Ammon's horn (tissue), 1 donor: ENCODE measurements at places on chromosomes 7 and 10.

- DNase-seq: peak; percentile 63
Observed at GRCh38 chr7:4738711-4739527, 36.5 kb upstream of the AP5Z1 start.

- no peak for DNase-seq
Observed at GRCh38 chr10:20932606-20933126, 35.6 kb upstream of the NEBL start.

DNA sequence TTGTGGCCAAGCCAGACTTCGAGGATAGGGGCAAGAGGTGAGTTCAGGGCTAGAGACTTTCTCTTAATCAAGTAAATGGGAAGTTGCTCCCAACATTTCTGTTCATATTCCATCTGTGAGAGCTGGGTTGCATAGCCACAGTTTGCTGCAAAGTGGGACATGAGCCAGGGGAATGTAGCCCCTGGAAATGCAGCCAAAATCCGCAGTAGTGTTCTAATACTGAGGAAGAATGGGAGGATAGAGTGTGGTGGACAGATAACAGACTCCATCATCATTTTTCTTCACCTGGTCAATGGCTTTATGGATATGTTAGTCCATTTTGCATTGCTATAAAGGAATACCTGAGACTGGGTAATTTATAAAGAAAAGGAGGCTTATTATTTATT is 177.7 kb downstream of the SKIDA1 start:
- no peak for DNase-seq

DNA sequence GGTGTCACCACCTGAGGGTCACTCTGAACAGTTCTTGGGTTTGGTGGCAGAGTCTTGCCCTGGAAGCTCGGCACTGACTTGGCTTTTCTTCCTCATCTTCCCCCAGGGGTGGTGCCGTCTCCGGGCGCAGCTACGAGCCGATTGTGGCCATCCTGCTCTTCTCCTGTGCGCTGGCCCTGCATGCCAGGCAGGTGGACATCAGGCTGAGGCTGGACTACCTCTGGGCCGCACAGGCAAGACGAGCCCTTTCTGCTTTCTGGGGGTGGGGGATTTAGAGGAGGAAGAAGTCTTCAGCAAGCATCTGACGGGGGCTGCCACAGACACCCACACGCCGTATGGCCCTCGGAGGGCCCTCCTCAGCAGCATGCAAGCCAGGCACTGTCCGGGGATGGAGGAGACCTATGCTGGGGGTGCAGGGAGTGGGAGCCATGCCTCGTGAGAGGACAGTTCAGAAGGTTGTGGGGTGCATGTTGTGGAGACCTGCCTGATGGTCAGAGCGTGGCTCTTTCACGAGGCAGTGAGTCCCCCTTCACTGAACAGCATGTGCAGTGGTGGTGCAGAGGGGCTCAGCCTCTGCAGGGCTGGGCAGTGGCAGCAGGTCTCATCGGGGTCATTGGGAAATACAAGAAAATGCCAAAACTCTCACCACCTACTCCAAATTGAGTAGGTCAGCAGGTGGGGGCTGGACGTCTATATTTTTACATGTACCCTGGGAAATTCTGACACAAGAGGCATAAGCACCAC is 112.4 kb downstream of the ADCY1 start:
- DNase-seq: no peak

- DNase-seq: no peak
Observed at GRCh38 chr10:111996103-111996502, 187.5 kb downstream of the GPAM start.

DNA sequence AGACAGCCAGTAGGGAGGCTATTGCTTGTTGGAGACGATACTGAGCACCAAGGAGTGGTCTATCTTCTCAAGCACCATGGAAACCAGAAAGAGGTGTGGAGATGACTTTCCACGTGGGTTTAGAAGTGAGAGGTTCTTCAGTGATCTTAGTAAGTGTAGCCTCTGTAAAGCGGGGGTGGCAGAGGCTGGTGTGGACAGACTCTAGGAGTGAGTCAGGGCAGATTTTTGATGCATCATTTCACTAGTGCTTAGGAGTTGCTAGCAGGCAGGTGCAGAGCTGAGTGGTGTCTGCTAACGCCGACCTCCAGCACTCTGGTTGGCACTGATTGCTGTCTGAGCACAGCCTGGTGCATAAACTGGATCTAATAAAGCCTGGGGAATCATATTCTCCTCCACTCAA is 78.4 kb upstream of the ADO start:
- no peak for DNase-seq

DNA sequence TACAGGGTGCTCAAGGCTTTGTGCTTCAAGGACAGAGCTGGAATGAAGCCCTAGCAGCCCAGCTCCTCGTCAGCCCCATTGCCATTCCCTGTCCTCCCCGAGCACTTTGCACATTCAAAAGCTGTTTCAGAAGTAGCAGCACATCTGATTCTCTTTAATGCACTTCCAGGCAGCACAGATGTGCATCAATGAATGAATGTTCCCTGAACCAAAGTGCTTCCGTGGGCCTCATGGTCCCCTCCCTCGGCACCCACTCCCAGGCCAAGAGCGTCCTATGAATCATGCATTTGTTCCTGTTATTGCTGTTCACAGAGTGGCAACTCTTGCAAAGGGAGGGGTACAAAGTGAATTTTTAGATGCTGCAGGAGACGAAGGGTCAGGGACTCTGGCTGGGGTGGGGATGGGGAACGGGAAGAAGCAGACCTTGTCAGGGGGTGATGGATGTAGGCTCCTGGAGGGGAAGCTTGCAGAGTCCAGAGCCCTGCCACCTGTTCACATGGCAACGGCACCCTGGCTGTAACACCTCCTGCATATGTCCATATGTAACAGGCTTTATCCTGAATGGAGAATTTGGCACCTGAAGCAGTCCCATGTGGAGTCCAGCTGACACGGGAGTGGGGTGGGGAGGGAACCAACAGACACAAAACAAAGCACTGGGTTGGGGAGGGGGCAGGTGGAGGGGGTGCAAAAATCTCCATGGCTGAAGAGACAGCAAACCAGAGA is 62.2 kb upstream of the BAIAP2L1 start:
- peak; percentile 14 for DNase-seq

DNA sequence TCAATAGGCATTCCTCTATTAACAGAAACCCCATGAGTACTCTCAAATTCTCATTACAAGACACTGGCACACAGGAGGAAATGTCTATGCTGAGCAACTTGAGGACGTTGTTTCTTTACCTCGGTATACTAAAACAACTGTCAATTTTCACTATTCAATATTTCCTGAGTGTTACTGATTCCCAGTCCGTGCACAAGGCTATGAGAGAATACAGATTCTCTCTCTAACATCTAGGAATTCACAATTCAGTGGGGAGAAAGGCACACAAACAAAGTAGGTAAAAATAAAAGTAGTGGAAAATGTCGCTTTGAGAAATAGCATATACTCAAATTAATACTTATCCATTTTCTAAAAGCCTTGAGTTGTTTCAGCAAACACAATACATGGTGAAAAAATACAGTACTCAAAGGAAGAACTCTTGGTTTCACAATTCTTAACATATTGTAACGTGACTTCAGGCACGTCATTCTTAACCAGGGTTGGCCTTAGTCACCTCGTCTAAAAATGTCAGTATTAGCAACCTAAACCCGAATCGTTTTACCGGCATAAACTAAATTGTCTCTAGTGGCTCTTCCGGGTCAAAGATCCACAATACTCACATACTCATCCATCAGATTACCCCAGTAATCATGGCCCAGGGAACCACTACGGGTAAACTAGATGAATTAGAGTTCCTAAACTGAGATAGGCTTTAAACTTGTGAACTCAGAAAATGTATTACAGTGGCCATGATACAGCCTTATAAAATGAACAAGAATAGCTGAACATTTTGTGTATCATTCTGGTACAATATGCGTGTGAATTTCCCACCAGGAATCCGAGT is 1.5 kb downstream of the IPMK start:
- DNase-seq: peak; percentile 14

- DNase-seq: peak; percentile 18
Observed at GRCh38 chr10:31876652-31877352, 51.8 kb downstream of the ARHGAP12 start.
